ENCODE measurements at places on chromosomes 7 and 10. TPM values are rescaled to one million over a fixed set of nuclear protein-coding genes. Genes with fewer than 3 reads are reported as not detected.

GRCh38 chr7:98934267-98934666 lies 55.9 kb downstream of the TRRAP start:
- H3K4me1 ChIP-seq = peaks cover 11% of the 10 kb centered on the region
- DNase-seq = no peak
- H3K27ac ChIP-seq = no peak overlapping the region
- no peaks in the 10 kb centered on the region for H3K27me3 ChIP-seq

ZNF485 gene
- 8.1 TPM for total RNA-seq

OAT gene
- total RNA-seq = 44.3 TPM

- no peak overlapping the region for H3K27ac ChIP-seq
- no peaks in the 10 kb centered on the region for H3K4me1 ChIP-seq
- H3K36me3 ChIP-seq = no peaks in the 10 kb centered on the region
- DNase-seq = no peak
- H3K4me3 ChIP-seq = no peak overlapping the region
Observed at GRCh38 chr10:132723330-132723970, 62.5 kb downstream of the NKX6-2 start.

DNA sequence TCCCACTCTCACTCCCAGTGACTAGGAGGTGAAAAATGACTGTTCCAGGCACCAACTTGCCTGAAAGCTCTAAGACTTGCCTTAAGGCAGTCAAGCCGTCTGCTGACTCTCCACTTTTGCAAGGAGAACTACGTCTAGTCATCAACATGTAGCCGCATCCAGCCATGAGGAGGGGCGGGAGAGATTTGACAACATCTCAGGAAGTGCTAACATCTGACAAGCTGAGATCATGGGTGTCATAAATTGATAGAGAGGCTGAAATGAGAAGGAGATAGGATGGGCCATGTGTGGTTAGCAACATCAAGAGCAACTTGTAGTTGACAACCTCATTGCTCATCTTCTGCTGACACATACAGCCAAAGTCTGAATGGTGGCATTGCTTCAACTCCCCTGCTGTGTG lies 9.0 kb upstream of the TBXAS1 start:
- H3K4me1 ChIP-seq = no peaks in the 10 kb centered on the region
- no peaks in the 10 kb centered on the region for H3K36me3 ChIP-seq
- no peaks in the 10 kb centered on the region for H3K27me3 ChIP-seq
- no peak overlapping the region for H3K27ac ChIP-seq

GRCh38 chr7:132548489-132549078 lies 27.7 kb downstream of the PLXNA4 start:
- H3K27ac ChIP-seq = no peak overlapping the region
- peaks cover 2% of the 10 kb centered on the region for H3K36me3 ChIP-seq
- peaks cover 6% of the 10 kb centered on the region for H3K4me1 ChIP-seq
- H3K4me3 ChIP-seq = no peak overlapping the region

DNA sequence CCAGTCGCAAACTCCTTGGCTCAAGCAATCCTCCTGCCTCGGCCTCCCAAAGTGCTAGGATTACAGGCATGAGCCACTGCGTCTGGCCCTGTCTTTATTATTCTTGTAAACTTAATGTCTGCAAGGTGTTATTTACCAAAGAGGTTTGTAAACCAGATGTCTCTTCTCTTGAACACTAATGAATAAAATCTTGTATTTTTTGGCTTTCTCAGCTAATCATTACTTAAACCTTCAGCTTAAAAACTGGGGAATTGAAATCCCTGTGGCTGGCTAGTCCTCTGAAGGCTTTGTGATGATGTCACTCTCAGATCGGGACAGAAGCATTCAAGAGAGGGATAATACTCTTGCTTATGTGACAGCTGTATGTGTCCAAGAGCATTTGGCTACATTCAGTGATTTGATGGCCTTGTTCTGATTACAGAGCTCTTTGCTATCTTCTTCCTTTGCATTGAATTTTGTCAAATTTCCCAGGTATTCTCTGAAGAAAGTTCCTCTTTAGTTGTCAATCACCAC lies 130.3 kb downstream of the BICC1 start:
- peaks cover 8% of the 10 kb centered on the region for H3K27me3 ChIP-seq
- no peak overlapping the region for H3K4me3 ChIP-seq
- H3K4me1 ChIP-seq = no peaks in the 10 kb centered on the region
- H3K27ac ChIP-seq = no peak overlapping the region
- H3K36me3 ChIP-seq = no peaks in the 10 kb centered on the region

SPDYE6 gene
- total RNA-seq = not detected

LIPM gene
- not detected for total RNA-seq

GRM8 gene
- not detected for total RNA-seq

ANTXRL gene
- total RNA-seq = not detected

DNA sequence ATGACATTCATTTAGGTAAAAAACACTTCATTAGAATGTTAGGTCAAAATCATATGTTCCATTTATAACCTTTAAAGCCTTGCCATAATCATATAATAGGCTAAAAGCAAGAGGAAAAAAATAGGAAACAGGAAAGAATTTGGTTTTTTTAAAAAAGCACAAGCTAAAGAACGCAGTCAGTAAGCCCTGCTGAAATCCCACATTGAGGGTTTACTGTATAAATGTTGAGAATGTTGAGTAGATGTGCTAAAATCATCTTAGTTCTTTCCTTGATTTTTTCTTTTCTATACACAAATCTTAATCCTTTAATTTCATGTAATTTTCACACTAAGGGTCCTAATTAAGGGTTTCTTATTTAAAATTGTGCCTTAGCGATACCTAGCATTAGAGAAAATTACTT lies 133.0 kb downstream of the TSPAN12 start:
- no peaks in the 10 kb centered on the region for H3K4me1 ChIP-seq
- H3K36me3 ChIP-seq = no peaks in the 10 kb centered on the region
- no peak overlapping the region for H3K27ac ChIP-seq

ACSL5 gene
- total RNA-seq = 34.1 TPM

NEUROD6 gene
- total RNA-seq = not detected

DNA sequence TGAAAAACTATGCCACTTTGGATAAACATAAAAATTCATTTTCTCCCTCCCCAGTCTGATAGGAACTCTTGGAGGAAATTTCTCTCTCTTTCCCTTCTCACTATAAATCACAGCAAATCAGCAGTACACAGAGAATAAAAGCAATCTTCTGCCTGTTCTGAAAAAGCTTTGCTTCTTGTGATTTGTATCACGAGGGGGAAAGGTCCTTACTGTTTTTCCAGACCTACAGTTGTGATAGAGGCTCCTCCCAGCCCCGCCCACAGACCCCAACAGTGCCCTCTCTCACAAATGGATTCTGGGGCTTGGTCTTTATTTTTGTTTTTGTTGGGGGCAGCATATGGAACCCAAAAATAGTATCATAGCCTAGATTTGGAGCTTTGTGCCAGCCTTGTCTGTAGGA lies 12.2 kb downstream of the FOXK1 start:
- H3K36me3 ChIP-seq = peaks cover 12% of the 10 kb centered on the region
- no peak for DNase-seq
- H3K4me3 ChIP-seq = no peak overlapping the region

DNA sequence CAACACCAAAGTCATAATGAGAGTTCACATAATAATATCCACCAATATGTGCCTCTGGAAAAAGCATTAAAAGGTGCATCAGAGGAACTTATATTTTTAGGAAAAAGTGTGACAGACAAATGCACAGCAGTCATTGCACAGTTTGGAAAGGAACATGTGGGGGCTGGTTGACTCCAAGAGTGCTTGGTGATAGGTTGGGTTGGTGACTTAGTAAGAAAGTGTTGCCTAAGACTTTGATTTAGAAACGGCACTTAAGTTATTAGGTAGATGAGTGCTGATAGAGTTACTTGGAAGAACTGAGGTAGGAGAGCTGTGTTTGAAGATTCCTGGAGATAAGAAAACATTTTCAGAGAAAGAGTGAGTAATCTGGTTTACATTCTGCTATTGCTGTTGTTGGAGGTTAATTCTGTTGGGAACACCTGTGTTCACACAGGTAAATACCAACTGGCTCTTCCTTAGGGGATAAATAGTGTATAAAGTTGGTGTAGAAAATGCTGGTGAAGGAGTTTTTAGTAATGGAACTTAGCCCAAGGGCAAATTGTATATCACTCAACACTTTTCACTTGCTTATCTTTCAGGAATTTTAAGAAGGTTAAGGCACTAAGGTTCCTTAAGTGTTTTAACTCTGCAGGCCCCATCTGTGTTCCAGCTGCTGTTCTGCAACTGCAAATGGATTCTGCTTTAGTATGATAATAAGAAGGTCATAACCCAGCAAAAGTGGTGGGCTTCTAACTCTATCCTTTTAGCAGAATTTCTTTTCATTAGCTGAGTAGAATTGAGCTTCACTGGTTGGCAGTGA lies 196.1 kb downstream of the NSUN6 start:
- no peak overlapping the region for H3K27ac ChIP-seq
- H3K27me3 ChIP-seq = no peaks in the 10 kb centered on the region
- no peak for DNase-seq
- no peaks in the 10 kb centered on the region for H3K4me1 ChIP-seq
- no peak overlapping the region for H3K4me3 ChIP-seq
- no peaks in the 10 kb centered on the region for H3K36me3 ChIP-seq

GRCh38 chr7:133633055-133633454 lies 380.2 kb downstream of the EXOC4 start:
- no peaks in the 10 kb centered on the region for H3K4me1 ChIP-seq
- no peak overlapping the region for H3K27ac ChIP-seq
- H3K36me3 ChIP-seq = peaks cover 41% of the 10 kb centered on the region

DNA sequence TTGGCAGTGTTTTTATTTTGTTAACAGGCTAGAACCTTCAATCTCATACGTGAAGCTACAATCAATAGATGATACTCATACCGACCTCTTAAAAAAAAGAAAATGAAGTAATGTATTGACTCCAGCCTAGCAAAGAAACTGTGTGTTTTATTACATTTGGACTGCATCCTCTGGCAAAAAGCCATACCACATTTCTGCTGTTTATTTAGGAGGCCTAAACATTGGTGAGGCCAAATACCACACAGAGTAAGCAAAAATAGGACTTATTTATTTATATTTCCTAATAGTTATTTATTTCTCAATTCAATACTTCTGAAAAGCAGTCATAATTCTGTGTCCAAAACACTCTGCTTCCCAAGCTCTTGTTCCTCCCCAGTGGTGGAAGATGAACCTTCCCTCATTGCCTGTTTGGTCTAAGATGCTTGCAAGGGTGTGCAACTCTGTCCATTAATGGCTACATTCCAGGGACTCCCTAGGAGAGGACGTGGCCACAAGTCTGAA lies 398.8 kb upstream of the KLF6 start:
- no peak for DNase-seq
- no peak overlapping the region for H3K4me3 ChIP-seq
- H3K27me3 ChIP-seq = no peaks in the 10 kb centered on the region
- H3K4me1 ChIP-seq = peaks cover 15% of the 10 kb centered on the region

GRCh38 chr10:62380016-62380415 lies 5.8 kb downstream of the ZNF365 start:
- H3K27me3 ChIP-seq = peaks cover 18% of the 10 kb centered on the region
- no peak for DNase-seq
- peaks cover 14% of the 10 kb centered on the region for H3K4me1 ChIP-seq

METTL27 gene
- not detected for total RNA-seq

ASB10 gene
- total RNA-seq = not detected

DNA sequence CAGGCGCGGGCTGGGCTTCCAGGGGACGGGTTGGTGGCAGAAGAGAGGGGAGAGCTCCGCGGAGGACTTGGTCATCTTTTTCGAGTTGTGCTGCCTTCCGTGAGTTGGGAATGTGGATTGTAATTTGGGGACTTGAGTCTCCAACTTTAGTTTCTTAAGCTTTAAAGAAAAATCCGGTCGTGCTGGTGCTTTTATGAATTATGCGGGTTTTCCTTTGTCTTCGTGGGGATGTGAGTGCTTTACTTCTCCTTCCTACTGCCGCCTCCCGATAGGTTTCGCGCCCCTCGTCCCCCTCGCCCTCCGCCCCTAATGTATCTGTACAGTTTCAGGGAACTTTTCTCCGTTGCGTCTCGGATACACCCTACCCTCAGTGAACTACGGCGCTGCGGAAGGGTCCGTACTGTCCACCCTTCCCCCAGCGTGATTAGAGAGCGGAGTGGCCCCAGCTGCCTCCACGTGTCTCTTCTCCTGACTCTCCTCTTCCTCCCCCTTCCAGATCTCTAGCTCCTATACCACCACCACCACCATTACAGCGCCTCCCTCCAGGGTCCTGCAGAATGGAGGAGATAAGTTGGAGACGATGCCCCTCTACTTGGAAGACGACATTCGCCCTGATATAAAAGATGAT lies 649 bp downstream of the SCD start:
- peak overlapping the region; percentile 94 for H3K27ac ChIP-seq
- peak overlapping the region; percentile 99 for H3K4me3 ChIP-seq
- H3K27me3 ChIP-seq = no peaks in the 10 kb centered on the region
- no peak for DNase-seq
- H3K36me3 ChIP-seq = peaks cover 57% of the 10 kb centered on the region

GRCh38 chr7:35988818-35989217 lies 164.2 kb upstream of the EEPD1 start:
- no peak overlapping the region for H3K27ac ChIP-seq
- H3K36me3 ChIP-seq = no peaks in the 10 kb centered on the region
- H3K4me1 ChIP-seq = peaks cover 8% of the 10 kb centered on the region
- no peaks in the 10 kb centered on the region for H3K27me3 ChIP-seq
- no peak for DNase-seq

GIMAP4 gene
- 97.8 TPM for total RNA-seq

DNA sequence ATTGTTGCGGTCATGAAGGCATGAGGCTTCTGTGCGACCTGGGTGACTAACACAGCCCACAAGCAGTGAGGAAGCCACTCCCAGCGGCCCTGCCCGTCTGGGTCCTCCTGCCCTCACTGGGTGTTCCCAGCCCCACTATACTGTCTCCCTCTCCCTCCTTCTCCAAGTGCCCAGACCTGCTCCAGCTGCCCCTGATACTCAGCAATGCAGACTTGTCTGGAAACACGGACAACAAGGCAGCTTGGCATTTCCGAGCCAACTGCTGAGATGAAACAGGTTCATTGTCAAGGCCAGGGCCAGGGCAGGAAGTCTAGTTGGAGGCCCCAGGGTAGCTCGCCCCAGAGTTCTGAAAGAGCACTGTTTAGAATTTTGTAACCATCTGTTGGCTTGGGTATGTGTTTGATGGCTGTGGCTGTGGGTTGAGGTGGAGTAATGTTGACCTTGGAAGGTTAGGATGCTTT lies 95.7 kb downstream of the RBM20 start:
- peaks cover 36% of the 10 kb centered on the region for H3K4me1 ChIP-seq
- no peaks in the 10 kb centered on the region for H3K36me3 ChIP-seq
- peak; percentile 58 for DNase-seq
- peak overlapping the region; percentile 32 for H3K27ac ChIP-seq

GRCh38 chr10:26090026-26090425 lies 126.5 kb upstream of the GAD2 start:
- no peaks in the 10 kb centered on the region for H3K36me3 ChIP-seq
- peaks cover 12% of the 10 kb centered on the region for H3K27me3 ChIP-seq
- no peaks in the 10 kb centered on the region for H3K4me1 ChIP-seq
- H3K27ac ChIP-seq = no peak overlapping the region

GRCh38 chr10:85615556-85615955 lies 751.0 kb downstream of the GRID1 start:
- H3K27ac ChIP-seq = no peak overlapping the region
- H3K4me3 ChIP-seq = no peak overlapping the region
- peaks cover 33% of the 10 kb centered on the region for H3K4me1 ChIP-seq
- DNase-seq = no peak

All from activated CD8-positive, alpha-beta T cell treated with anti-CD3 and anti-CD28 coated beads for 36 hours (primary cell).